ENCODE measurements at places on chromosomes 11 and 22.

DNA sequence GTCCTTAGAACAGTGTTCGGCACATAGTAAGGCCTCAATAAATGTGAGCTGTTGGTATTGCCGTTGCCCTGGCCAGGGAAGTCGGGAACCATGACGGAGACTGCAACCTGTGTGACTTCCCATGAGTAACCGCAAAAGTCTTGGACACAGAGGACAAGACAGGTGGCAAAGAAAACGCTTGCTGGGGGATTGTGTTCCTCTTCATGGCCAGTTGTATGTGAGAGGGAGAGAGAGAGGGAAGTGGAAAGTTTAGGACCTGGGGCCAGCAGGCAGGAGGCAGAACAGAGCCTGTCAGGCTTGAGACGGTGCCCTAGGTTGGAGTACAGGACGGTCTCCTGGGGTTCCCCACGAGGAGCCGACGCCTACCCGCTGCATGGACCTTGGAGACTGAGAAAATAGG lies 90.2 kb downstream of the CEP164 start:
- DNase-seq = no peak

- DNase-seq = no peak
Observed at GRCh38 chr11:76408171-76408965, 27.2 kb downstream of the GVQW3 start.

- no peak for DNase-seq
Observed at GRCh38 chr11:99148352-99148751, 127.6 kb downstream of the CNTN5 start.

- DNase-seq = peak; percentile 58
Observed at GRCh38 chr11:35393098-35393497, 26.3 kb downstream of the SLC1A2 start.

DNA sequence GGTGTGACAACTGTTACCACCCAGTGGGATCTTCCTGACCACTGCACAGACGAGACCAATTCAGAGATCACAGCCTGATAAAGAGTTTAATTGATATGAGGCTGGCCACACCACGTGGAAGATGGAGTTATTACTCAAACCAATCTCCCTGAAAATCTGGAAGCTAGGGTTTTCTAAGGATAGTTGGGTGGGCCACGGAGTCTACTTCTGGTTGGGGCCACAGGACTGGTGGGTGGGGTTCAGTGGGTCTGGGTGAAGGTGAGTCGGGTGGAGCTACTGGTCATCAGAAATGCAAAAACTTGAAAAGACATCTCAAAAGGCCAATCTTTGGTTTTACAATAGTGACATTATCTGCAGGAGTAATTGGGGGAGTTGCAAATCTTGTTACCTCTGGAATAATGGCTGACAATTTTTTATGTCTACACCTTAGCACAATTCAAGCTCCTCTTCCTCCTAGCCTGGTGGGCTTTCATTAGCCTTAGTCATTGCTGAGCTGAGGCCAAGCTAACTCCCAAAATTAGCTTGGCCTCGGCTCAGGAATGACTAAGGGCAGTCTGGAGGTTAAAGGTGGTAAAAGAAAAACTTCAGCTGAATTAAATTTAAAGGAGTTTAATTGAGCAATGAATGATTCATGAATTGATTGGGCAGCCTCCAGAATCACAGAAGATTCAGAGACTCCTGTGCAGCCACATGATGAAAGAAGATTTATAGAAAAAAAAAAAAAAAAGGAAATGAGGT lies 13.1 kb downstream of the C11orf96 start:
- DNase-seq = no peak

Data from NCI-H524 treated with DMSO at 0.1 percent for 48 hours (cell line).